IPS-NIHi11 (cell line): ENCODE measurements at places on chromosomes 5 and 9.
A peak's percentile ranks its signal among the peaks of the same experiment; 100 is the strongest.

DNA sequence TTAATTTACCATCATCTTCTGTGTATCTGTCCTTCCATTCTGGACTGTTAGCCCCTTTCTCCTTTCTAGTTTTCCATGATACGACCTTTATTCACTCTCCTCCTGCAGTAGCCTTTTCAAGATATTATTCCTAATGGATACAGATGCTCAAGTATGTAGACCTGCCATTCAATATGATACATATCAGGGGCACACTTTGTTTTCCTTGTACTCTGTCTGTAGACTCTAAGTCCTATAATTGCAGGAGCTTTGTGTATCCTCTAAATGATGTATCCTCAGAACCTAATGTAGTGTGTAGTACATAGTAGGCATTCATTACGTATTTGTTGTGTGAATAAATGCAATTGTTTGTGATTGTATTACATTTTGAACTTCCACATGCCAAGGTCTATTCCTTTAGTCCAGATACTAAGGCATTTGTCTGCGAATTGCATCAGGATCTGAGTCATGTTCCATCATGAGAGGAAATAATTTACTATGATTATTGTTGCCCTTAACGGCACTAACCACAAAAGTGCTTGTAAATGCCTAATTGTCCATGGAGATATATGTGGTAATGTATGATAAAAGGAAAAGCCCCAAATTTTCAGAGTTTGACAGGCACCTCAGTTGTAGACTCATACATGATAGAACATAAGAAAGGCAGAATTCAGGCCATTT lies 57.1 kb upstream of the IZUMO3 start:
- DNase-seq, result no peak

GRCh38 chr5:169131616-169132301 lies 169.2 kb downstream of the SLIT3 start:
- DNase-seq, result no peak

- no peak for DNase-seq
Observed at GRCh38 chr9:73470766-73471165, 319.1 kb downstream of the ANXA1 start.

DNA sequence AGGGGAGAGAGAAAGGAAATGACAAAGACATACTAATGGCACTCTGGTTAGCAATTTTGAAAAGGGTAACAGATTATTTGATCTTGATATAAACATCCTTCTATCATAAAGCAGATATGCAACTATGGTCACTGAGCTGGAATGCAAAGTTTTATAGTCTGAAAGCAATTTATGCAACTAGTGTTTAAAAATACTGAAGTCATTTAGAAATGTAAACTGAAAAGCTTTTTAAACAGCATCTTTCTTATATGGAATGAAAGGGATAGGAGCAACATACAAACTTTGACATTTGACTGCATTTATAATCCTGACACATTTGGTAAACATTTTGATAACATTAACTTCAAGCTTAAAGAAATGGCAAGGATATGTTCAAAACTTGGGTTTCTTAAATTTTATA lies 28.7 kb upstream of the ADAMTS19 start:
- DNase-seq, result no peak

GRCh38 chr9:16132513-16132912 lies 579.7 kb downstream of the CCDC171 start:
- no peak for DNase-seq

DNA sequence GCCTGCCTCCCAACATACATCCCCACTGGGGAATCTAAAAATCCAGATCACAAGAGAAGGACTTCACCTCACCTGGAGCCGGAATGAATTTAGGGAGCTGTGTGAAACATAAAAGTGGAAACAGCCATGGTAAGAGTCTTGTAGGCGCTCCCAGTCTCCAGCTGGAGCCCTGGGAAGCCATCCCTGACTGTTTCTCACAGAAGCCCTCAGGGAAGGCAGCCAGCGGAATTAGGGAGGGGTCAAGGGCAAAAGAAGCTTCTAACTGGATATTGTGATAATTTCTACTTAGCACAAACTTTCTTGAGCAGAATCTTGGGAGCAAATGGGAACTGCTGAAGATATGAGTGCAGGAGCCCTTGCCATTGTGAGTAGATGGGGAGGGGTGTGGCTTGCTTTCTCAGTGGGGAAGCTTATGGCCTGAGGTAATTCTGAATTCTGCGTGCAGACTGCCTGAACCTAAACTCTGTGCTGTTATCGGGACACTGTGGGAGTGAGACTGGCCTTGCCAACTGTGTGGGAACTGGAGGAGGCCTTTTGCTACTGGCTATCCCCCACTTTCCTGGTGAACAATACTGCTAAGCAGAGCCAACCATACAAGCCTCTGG lies 174.4 kb upstream of the SMC2 start:
- no peak for DNase-seq

- DNase-seq, result peak; percentile 86
Observed at GRCh38 chr5:172716796-172717313, 54.1 kb downstream of the DUSP1 start.
